ENCODE measurements at places on chromosomes 3 and 15.

- DNase-seq: no peak
Measured at GRCh38 chr3:138222942-138223287, 35.8 kb downstream of the ARMC8 start.

- DNase-seq: no peak
Measured at GRCh38 chr15:47724346-47724745, 7.0 kb downstream of the SEMA6D start.

DNA sequence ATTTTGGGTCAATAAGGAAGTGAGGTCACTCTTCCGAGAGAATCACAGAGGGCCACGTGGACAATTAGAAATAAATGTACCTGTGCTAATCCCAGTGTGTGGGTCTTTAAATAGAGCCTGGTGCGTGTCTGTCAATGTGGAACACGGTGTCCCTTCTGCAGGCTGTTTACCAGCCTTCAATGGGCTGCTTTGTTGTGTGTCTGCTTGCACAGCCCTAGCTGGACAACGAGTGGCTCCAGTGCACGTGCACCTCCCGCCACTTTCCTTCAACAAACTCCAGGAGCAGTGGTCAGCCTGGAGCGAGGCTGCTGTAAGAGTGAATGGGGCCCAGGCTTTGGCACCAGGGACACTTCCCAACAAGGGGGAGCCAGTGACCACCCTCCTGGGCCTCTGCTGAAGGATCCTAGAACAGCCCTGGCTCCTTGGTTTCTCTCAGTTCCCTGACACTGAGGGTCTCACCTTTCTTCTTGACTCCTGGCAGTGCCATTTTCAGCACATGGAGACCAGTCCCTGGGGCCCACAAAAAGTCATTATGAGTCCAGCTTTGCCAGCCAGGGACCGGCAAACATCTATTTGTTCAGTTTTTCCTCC, 76.1 kb downstream of the ISG20 start:
- no peak for DNase-seq

DNA sequence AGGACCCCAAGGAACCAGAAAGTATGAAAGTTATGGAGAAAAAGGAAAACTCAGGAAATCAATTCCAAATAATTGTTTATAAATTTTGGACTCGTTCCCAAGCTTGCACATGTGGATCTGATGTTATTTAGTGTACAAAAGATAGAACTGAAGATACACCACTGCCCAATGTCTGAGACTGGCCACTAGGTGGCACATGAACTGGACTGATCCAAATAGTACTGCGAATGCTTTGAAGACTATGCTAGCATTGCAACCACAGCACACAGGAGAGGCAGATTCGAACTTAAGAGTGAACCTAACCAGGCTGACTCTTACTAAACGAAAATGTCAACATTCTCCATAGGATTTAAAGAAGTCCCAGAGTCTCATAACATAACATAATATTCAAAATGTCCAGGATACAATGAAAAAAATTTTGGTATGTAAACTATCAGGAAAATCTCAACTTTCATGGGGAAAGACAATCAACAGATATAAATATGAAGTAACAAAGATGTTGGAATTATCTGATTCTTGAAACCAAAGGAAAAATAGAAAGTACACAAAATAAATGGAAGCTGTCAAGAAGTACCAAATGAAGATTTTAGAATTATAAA, 596.7 kb downstream of the FGF12 start:
- DNase-seq: no peak

Measured in CD4-positive, alpha-beta T cell treated with Interleukin-1 beta for 1 hour (primary cell).